ENCODE measurements at places on chromosomes 6 and 20.

DNA sequence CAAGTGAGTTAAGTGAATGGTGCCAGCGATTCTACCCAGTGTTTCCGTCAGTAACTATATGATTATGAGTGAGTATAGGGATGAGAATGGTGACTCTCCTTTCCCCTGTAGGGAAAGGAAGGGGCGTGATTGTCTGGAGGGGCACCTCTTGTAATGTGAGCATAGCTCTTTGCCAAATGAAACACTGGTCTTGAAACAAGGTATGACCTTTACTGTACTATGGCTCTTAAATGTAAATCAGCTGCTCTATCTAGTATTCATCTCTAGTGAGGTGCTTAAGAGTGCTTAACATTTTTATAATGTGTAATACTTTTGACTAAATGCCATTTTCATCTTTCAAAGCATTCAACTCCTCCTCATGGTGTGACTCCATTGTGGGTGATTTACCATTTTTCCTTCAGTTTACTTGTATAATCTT lies 11.0 kb downstream of the PANK2 start:
- no peak for DNase-seq

DNA sequence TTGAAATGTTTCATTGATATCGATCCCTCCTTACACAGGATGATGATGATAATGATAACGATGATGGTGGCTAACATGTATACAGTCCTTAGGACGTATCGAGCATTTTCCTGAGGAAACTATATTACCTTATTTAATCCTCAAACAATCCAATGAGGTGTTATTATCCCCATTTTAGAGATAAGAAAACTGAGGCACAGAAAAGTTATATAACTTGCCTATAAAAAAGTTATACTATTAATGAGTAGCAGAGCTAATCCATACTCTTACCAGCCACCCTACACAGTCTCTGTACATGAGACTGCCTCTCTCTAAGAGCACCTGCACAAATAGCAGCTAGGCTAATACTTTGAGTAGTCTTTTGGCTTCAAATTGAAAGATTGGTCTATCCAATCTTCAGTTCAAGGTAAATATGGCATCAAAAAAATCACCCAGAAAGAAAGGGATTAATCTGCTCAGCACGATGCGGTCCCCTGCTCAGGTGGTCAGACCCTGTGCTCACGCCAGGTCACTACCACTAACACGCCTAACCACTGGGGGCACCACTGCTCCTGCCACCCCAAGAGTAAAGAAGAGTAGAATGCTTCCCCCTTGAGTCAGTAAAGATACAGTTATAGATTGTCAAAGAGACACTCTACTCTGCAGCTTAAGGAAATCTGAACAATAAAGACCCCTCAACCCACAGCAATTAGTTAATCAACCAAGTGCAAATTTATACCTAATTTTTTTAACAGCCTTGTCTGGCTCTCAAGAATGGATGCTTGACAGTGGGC lies 15.0 kb downstream of the GABBR1 start:
- no peak for DNase-seq

GRCh38 chr6:5838656-5839396 lies 167.9 kb downstream of the NRN1 start:
- DNase-seq = no peak

DNA sequence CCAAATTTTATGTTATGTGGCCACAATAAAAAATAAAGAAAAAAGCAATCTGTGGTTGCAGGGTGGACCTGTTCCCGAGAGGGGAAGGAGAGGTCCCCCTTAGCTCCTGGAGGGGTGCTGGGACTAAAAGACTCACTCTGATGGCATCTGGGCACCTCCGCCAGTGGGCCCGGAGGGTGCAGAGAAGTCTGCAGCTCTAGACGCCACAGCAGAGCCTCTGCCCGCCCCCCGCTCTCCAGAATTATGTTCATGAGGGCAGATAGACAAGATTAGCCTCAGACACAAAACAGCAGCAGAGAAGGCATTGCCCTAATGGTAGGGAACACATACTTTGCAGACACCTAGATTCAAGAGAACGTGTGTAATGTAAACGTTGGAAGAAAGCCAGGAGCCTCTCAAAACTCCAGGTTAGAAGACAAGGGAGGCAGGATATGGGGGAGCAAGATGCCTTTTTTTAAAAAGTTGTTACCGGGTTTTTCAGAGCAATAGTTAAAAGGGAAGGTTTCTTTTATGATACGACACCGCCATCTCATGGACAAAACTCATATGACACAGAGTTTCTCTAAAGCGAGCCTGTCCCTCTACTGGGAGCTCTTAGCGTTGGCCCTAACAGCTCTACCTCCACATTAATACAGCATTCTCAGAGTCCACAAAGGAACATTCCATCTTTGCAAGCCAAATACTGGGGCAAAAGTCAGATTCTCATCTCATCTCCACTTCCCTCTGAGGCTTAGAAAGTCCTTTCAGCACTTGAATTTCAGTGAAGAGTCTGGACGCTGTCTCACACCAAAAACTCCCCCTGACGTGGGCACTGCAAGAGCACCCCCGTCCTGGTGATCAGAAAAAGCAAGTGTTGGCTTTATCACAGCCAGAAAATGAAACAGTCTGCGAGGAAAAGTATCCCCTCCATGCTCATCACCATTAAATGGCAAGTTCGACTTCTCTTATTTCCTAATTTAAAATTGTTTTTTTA lies 47.2 kb downstream of the FOXF2 start:
- DNase-seq = peak; percentile 73

- DNase-seq = no peak
Measured at GRCh38 chr6:84057908-84058307, 24.3 kb downstream of the MRAP2 start.

DNA sequence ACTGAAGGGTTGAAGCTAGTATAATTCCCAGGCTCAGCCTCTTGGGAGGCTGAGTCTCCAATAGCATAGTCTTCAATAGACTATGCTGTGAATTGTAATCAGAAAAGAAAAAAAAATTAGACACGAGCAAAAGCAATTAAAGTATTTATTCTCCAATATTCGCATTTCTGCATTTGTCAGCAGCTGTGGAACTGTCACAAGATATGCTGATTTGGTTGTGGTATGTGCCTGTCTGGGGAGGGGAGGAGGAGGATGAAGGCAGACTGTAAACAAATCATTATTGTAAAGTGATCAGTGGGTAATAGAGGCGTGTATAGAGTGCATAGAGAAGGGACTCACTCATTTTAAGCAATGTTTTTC lies 10.1 kb upstream of the BICRAL start:
- no peak for DNase-seq

GRCh38 chr6:41228616-41229015 lies 467 bp downstream of the TREML4 start:
- DNase-seq = no peak

DNA sequence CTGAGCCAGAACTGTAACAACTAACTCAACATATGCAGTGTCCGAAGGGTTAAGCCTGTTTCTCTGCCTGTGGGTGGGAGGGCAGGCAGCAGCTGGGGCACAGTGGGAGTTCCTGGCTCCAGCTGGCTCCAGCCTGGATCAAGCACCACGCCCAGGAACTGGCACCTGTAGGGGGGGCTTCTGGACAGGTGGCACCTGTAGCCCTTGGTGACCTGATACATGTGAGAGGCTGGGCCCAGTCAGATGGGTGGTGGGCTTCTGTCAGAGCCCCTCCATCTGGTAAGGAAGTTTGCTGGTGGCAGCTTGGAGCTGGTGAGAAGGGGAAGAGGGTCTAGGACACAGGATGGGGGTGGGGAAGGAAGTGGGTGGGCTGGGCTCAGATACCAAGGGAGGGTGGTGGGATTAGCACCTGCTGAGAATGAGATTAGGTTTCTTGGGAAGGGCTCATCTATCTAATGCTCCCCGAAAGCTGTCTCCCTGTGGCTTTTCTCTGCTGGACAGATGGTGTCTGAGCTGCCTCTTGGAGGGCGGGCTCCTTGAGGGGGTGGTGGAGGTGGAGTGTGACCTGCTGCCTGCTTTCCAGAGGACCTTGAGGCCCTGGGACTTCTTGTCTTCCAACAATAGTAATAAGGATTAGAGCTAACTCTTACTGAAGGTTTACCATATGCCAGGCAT lies 28.5 kb downstream of the BCL2L1 start:
- no peak for DNase-seq

DNA sequence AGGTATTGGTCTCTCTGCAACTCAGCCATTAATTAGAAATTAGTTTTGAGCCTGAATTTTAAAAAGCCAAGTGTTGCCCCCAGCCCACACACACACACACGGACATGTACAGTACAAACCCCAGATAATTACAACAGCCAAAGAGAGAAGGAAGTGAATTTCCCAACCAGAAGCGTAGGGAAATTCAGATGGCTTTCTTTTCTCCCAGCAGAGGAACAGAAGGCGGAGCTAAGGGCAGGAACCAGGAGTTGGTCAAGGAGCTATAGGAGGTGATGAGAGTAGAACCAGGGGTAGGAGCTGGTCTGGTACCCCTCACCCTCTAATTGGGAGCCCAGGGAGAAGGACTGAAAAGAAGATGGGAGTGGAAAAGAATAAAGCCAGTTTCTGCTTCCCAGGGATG lies 3.9 kb upstream of the ZBTB9 start:
- DNase-seq = no peak

DNA sequence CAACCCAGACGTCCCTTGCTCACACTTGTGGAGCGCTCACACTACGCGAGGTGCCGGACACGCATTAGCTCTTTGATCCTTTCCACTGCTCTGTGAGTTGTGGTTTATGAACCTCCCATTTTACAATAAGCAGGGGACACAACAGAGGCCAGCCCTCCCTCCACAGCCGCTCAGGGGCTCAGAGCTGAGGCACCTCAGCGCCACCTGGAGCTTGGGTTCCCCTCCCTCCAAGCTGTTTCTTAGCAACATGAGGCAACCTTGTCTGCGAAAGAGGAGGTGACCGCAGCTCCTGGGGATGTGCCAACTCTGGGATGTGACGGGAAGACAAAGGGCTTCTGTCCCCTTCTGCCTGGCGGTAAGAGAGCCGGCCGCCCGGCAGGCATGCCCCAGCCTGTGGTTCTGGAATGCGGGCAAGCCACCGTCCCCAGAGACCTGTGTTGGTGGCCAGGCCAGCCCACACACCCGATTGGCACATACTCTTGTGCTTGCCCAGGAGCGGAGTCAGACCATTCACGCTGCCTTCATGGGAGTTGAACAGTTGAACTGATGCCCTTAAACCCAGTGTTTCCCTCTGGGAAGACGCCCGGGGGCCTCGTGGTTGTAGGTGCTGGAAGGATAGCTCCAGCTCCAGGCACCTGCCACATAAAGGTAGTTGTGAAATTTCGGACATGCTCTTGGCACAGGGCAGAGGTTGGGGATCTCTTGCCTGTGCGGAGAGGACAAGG lies 44.5 kb downstream of the RBM38 start:
- no peak for DNase-seq

DNA sequence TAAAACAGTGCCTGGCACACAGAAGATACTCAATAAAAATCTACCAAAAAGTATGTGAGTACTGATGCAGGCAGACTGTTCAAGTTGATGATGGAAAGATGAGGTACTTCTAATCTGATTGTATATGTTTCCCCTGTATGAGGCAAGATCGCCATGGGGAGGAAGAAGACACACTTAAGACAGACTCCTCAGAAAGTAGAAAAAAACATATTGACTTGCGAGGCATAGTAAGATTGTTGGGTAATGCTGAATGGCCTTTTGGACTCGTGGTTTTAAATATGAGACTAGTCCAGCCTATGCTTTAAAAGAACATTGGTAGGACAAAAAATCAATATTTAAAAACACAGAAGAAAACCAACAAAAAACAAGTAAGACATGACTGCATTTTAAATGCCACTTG lies 72.6 kb downstream of the SHPRH start:
- no peak for DNase-seq

DNA sequence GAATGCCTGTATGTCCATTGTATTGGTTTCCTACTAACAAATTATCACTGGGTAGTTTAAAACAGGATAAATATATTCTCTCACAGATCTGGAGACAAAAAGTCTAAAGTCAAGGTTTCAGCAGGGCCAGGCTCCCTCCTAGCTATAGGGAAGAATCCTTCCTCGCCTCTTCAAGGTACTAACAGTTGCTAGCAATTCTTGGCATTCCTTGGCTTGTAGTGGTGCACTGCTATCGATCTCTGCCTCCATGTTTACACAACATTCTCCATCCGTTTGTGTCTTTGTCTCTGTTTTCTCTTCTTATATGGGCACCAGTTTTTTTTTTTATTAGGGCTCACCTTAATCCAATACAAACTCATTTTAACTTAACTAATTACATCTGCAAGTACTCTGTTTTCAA lies 48.9 kb downstream of the OR2B6 start:
- DNase-seq = no peak

- DNase-seq = no peak
Measured at GRCh38 chr20:4726710-4727397, 5.1 kb downstream of the PRND start.

DNA sequence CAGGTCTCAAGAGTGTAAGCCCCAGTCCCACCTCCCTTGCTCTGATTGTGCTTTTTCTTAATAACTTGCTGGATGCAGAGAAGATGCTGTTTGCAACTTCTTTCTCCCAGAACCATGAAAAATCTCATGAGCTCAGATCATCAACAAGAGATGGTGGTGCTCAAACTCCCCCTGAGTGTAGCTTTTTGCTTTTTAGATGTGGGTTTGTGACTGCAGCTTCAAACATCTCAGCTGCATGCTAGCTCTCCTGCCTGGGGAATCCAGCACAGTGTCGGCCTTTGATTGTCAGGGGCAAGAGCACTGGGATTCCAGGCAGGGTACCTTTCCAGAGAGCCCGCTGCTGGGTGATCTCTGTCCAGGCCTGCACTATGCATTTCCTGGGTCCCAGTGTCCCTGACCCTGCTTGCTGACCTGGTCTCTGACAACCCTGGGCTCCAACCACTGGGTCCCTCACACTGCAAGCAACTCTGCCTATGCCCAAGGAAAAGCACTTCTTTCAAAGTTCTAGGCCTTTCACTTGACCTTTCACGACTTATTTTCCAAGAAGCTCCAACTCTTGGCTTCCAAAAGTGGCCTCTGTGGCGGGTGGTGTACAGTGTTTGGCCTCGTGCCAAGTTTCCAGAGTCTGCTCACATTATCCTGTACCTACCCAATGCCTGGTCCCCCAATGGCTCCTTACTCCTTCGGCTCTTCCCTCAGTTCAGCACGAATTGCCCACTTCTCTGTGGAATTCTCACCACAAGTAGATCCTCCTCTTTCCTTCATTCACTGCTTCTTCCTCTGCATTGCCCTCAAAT lies 69.7 kb upstream of the LY86 start:
- no peak for DNase-seq

GRCh38 chr20:35517125-35517524 lies 12.3 kb downstream of the C20orf173 start:
- no peak for DNase-seq

DNA sequence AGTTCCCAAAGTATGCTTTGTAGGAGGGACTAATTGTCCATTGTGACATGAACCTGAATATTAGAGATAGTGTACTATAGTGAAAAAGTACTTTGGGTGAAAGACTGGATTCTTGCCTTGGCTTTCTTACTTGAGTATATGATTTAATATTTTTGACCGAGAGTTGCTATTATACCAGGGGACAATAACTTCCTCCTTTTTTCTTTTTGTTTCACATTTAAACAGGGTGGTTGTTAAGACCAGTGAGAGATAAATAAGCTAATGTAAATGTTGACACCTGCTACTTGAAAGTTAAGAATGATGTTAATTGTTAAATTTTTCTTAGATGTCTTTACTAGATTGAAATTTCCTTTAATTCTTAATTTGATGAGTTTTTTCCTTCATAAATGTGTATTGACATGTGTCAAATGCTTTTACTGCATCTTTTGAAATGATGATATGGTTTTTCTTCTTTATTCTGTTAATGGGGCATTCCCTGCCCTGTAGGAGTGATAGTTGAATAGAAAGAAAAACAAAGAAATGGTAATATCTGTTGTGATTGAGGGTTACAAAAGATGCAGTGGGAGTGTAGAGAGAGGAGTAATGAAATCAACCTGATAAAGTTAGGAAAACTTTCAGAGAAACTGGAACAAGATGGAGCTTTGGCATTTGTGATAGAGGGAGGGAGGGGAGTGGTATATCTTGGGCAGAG lies 48.4 kb downstream of the ZFAND3 start:
- no peak for DNase-seq

GRCh38 chr6:3696525-3697088 lies 54.9 kb downstream of the PXDC1 start:
- DNase-seq = no peak
